ENCODE measurements at places on chromosomes 3 and 15.

GRCh38 chr3:167453815-167454214 is 20.0 kb downstream of the SERPINI2 start:
- no peak for DNase-seq

DNA sequence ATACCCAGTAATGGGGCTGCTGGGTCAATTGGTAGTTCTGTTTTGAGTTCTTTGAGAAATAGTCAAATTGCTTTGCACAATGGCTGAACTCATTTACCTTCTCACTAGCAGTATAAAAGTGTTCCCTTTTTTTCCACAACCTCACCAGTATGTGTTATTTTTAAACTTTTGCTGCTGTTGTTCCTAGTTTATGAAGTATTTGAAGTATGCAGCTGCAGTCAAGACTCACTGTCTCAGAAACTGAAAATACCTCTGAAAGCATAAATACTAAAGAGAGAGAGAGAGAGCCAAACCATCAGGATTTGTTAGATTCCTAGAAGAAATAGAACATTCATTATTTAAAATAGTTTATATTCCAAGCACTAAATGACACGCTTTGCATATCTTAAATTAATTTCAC is 764.2 kb downstream of the NTRK3 start:
- DNase-seq: no peak

GRCh38 chr15:78056714-78057269 is 20.7 kb downstream of the TBC1D2B start:
- no peak for DNase-seq

DNA sequence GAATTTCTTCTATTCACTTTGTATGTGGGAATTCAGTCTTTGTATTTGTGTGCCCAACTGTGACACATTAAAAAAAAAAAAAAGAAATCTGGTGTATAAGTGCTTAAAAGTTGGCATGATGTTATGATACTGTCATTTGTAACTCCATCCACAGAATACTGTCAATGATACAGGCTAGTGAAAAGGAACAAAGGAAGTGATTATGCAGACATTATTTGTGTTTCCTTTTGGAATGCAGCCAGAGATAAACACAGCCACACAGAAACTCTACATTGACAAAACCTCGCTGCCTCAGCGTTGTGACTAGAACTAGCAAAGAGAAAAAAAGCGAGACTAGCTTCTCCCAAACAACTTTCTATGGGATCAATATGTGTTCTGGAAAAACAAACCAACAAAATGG is 519.2 kb upstream of the AGTR1 start:
- DNase-seq: no peak

DNA sequence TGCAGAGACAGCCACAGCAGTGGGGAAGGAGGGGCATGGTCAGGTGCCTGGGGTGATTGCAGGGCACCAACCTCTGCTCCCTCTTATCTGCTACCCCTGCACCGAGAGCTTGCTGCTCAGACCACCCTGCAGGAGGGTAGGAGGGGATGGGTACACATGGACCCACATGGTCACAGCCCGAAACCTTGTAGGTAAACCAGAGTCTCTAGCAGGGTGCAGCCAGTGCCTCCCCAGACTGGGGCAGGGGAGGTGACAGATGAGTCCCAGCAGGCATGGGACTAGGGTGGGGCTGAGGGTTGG is 49.2 kb downstream of the FAH start:
- no peak for DNase-seq

DNA sequence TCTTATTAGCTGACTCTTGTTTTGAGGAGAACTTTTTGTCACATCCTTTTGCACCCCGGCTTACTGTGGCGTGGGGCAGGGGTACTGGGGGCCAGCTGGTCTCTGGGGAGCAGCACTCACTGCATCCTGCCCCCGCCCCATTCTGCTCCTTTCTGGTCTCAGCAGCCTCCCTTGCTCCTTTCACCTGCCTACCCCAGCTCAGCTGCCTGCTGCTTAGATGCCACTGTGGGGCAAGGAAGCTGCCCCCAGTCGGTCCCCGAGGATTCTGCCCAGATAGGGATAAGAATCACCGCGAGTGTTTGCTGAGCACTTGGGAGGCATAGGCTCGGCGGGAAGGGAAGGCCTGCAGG is 32.0 kb downstream of the APBA2 start:
- DNase-seq: no peak

DNA sequence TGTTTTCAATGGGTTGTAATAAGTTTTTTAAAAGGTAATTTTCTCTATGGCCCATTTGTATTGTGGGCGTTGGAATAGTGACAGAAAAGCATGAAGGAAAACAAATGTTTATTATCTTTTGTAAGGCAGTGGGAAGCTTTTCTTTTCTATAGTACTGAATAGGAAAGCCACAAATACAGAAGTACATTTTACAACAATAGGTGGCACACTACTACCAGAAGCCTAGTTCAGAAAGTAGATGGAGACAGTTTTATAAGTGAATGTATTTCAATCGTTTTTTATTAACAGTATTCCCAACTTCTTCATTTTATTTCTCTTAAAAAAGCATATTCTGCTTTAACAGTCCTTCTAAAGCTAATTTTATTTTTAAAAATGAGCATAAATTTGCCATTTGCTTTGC is 296.7 kb downstream of the PTPRG start:
- DNase-seq: no peak

- DNase-seq: no peak
These were observed 41.6 kb downstream of the IMPG2 start for GRCh38 chr3:101278727-101279126.

- no peak for DNase-seq
These were observed 30.4 kb downstream of the SECISBP2L start for GRCh38 chr15:49015896-49016295.

DNA sequence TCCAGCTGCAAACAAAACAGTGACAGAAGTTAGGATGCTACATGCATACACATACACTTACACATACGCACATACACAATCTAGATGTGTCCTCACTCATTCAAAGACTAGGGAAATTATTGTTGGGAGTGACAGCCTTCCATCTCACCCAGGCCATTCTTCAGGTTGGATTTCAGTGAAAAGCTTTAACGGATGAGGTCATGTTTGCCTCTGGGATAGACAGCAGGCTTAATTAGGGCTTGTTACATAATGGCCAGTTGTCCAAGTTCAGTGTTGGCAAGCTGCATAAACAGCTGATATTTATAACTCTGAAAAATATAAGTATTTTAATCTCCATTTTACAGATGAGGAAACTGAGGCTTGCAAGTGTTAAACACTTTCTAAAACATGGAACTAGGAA is 35.8 kb upstream of the PLOD2 start:
- DNase-seq: no peak

GRCh38 chr15:39171944-39172368 is 408.9 kb upstream of the THBS1 start:
- DNase-seq: no peak

DNA sequence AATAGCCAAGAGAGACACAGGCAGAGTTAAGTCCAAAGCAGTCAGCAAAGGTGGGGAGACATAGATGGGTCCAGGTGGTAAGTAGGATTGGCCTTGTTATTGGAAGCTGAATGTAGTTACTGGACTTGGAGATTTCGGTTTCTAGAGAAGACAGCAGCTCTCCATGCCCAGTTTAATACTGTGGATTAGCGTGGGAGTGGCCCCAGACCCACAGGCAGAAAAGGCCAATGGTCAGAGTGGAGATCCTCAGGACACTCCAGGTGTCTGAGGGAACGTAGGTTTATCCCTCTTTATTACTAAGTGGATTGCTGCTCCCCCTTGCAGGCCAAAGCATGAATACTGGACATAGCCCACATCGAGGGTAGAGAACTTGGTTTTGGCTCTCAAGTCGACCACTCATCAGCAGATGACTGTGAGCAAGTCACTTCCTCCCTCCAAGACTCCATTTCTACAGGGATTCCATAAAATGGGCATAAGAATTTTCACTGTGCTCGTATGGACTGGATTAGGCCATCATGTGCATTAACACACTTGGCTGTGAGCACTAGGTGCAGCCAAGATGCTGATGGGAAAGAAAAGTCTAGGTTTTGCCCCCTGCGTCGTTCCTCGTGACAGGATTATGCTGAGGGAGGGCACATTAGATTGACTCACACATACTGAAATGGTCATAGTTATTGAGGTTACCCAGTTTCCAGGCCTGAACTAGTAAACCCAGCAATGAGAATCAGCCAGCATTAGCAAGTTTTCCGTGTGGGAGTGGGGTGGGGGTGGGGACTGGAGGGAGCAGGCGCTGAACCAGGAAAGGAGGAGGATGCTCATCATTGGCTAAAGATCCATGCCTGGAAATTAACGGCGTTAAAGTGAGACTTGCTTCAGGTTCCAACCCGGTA is 225.2 kb upstream of the TPRG1 start:
- DNase-seq: no peak

DNA sequence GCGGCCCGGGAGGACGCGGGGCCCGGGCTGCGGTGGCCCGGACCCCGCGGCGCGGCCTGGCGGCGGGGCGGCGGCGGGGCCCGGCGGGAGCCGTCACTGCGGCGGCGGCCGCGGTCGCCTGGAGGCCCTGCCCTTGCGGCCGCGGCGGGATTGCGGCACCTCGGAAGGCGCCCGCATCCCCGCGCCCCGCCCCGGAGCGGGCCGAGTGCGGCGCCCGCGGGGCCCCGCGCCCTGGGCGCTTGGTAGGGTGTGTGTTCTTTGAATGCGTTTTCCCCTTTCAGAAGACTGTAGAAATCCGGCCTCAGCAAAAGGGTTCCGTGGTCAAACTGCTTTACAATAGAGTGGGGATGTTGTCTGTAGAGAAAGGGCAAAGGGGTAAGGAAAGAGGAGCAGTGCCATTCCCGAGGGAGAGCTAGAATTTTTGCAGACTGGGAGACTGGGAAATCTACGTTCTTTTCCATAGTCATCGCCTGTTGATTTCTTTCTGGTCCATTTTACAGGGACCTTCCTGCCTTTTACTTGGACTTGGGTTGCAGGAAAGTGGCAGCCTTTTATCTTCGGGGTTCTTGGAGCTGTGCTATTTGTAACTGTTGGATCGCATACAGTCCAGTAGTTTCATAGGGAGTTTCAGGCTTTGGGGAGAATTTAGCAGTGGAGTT is 630 bp downstream of the SNRK start:
- no peak for DNase-seq

- DNase-seq: no peak
These were observed 10.7 kb upstream of the ANXA2 start for GRCh38 chr15:60408463-60408981.

- no peak for DNase-seq
These were observed 163.8 kb downstream of the SV2B start for GRCh38 chr15:91263632-91264531.

DNA sequence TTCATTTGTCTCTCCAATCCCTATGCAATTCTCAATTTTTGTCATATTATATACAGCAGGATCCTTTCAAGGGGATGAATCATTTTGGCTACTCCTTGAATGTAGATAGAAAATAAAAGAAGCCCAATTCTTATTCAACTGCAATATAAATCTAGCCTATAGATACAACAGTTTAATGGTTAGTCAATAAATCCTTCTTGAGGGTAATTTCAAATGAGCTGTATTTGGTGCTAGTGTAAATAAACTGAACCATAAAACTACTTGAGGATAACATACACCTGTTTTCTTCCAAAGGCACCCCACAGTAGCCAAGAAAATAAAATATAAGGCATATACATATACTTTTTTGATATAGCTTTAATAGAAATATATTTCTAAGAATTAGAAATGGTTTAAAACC is 830.3 kb downstream of the ROBO1 start:
- DNase-seq: no peak

- DNase-seq: no peak
These were observed 50.0 kb downstream of the RAB7A start for GRCh38 chr3:128775906-128776542.

- DNase-seq: no peak
These were observed 397.8 kb downstream of the IGSF11 start for GRCh38 chr3:118636841-118637240.

DNA sequence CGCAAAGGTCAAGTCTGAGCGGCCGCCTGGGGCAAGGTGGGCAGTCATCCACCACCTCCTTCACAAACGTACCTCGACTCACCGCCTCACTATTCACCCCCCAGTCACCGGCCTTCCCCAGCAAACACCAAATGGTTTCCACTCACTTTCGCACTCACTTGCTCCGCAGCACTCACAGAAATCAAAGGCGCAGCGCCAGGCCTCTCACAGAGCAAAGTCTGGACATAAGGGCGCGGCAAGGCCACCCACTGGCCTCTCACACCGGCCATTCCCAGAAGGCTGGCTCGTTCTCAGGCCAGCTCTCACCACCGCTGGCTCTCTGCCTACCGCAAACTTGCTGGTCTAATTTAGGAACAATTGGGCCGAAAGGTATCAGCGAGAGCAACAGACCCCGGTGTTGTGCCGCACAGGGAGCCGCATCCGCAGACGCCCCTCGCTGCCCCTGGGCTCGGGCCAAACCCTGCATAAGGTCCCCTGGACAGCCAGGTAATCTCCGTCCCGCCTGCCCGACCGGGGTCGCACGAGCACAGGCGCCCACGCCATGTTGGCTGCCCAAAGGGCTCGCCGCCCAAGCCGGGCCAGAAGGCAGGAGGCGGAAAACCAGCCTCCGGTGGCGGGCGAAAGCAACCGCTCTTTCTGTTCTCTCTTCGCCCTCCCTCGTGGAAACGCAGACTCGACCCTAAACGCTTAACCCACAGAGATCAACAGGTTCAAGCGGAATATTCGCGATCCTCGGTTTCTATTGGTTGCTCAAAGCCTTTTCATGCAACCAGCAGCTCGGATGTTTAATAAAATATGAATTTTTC is 2.9 kb downstream of the SHOX2 start:
- DNase-seq: no peak

- no peak for DNase-seq
These were observed 14.1 kb downstream of the HDDC3 start for GRCh38 chr15:90918034-90918788.

DNA sequence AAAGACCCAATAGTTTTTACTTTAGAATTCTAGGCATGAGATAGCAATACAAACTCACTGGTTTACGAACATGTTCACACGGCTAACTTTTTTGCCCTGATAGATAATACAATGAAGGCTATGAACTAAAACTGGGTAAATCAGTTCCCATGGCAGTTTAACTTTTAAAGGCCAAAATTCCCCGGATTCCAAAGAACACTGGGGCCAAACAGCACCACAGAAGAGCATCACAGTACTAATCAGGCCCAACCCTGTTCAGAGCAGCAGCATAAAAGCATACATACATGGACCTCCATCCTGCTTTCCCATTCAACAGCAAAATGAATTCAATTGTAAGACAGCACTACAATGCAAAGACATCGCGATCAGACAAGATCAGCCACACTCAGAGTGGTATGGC is 540.3 kb upstream of the CCDC54 start:
- no peak for DNase-seq

DNA sequence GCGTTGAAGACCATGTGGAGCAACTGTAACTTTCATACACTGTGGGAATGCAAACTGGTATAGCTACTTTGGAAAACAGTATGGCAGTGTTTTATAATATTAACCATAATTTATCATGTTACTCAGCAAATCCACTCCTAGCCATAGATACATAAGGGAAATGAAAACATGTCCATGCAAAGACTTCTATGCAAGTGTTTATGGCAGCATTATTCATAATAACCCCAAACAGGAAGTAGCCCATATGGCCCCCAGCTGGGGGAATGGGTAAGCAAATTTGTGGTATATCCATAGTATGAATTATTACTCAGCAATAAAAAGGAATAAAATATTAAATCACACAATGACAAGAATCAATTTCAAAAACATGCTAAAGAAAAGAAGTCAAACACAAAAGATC is 23.0 kb upstream of the GATA2 start:
- DNase-seq: no peak

- DNase-seq: no peak
These were observed 227.8 kb upstream of the MRPL3 start for GRCh38 chr3:131730581-131730980.
